ENCODE measurements at places on chromosomes 1 and 21.

DNA sequence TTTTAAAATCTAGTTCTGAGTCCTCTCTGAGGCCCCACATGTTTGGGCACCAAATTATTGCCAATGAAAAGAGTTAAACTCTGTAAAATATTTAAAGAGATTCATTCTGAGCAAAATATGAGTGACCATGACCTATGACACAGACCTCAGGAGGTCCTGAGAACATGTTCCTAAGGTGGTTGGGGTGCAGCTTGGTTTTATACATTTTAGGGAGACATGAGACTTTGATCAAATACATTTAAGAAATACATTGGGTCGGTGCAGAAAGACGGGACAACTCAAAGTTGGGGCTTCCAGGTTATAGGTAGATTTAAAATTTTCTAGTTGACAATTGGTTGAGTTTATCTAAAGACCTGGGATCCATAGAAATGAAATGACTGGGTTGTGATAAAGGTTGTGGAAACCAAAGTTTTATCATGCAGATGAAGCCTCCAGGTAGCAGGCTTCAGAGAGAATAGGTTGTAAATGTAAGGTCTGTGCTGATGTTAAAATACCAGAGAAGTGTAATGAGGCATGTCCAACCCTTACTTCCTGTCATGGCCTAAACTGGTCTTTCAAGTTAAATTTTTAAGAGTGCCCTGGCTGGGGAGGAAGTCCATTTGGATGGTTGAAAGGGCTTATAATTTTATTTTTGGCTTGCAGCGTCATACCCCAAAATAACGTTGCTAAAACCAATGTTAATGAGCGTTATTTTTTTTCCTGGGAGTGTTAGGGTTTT, 274.9 kb downstream of the NUF2 start:
- H3K4me3 ChIP-seq: no peak overlapping the region
- no peaks in the 10 kb centered on the region for H3K36me3 ChIP-seq
- H3K27me3 ChIP-seq: no peaks in the 10 kb centered on the region
- H3K27ac ChIP-seq: no peak overlapping the region
- no peaks in the 10 kb centered on the region for H3K4me1 ChIP-seq

GRCh38 chr1:198575798-198576641, 35.5 kb upstream of the ATP6V1G3 start:
- H3K4me1 ChIP-seq: peaks cover 12% of the 10 kb centered on the region
- no peaks in the 10 kb centered on the region for H3K36me3 ChIP-seq
- H3K27ac ChIP-seq: peak overlapping the region; percentile 0
- H3K27me3 ChIP-seq: no peaks in the 10 kb centered on the region

- H3K27ac ChIP-seq: no peak overlapping the region
- DNase-seq: no peak
- H3K4me3 ChIP-seq: no peak overlapping the region
- H3K4me1 ChIP-seq: no peaks in the 10 kb centered on the region
- no peaks in the 10 kb centered on the region for H3K36me3 ChIP-seq
Observed at GRCh38 chr1:93013145-93014065, 52.1 kb upstream of the DIPK1A start.

DNA sequence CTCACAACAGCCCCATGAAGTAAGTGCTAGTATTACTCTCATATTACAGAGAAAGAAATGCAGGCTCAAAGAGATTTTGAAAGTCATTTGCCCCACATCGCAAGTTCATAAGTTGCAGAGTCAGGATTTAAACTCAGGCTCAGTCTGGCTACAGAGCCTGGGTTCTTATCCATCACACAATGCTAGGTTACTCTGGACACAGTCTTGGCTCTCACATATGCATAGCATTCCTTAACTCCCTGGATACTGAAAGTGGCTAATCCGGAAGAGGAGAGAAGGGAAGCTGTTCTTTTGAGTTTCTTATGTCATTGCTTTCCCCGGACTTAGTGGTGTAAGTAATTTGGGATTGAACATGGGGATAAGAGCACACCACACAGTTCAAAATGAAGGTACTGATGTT, 357.4 kb upstream of the PLXNA2 start:
- no peak for DNase-seq
- H3K27me3 ChIP-seq: peaks cover 5% of the 10 kb centered on the region
- H3K27ac ChIP-seq: no peak overlapping the region
- H3K4me1 ChIP-seq: no peaks in the 10 kb centered on the region
- no peak overlapping the region for H3K4me3 ChIP-seq

DNA sequence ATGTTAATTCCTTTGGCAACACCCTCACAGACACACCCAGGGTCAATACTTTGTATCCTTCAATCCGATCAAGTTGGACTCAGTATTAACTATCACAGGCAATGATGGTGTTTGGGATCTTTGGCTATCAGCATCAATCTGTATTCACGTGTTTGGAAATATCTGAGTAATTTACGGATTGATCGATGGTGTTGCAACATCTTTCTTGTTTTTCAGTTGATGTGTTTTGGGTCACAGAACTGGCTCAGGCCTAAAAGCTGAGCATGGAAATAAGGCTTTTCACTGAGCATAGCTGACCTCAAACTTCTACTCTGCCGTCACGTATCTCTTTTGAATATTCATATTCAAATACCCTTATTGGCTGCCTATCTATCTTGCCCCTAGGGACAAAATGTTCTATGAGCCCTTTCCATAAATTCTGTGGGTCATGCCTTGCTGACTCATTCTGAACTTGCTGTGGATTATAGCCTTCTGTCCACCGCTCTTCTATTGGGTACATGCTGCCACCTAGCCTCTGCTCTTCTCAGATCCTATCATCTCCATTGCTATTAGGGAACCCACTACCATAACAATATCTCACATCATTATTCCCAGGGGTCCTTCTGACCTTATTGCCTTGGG, 156.0 kb downstream of the PDE4B start:
- no peak overlapping the region for H3K27ac ChIP-seq
- no peak overlapping the region for H3K4me3 ChIP-seq
- H3K27me3 ChIP-seq: peaks cover 8% of the 10 kb centered on the region

DNA sequence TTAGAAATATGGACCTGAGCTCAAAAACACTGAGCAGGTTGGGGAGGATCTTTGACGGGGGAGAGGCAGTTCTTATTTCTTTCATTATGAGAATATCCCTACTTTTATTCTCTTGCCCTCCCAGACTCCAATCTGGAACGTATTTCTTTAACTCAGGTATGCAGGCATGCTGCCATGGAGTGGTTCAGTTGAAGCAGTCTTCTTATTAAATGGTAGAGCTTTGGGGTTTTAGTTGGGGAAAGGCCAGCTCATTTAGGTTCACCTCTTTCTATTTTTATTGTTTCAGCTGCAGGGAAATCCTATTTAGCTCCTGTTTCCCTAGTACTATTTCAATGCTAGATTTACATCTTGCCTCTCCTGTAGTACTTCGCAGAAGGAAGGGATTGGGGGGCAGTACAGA, 198.9 kb downstream of the TTLL7 start:
- H3K27me3 ChIP-seq: no peaks in the 10 kb centered on the region
- H3K4me1 ChIP-seq: no peaks in the 10 kb centered on the region
- H3K27ac ChIP-seq: no peak overlapping the region

DNA sequence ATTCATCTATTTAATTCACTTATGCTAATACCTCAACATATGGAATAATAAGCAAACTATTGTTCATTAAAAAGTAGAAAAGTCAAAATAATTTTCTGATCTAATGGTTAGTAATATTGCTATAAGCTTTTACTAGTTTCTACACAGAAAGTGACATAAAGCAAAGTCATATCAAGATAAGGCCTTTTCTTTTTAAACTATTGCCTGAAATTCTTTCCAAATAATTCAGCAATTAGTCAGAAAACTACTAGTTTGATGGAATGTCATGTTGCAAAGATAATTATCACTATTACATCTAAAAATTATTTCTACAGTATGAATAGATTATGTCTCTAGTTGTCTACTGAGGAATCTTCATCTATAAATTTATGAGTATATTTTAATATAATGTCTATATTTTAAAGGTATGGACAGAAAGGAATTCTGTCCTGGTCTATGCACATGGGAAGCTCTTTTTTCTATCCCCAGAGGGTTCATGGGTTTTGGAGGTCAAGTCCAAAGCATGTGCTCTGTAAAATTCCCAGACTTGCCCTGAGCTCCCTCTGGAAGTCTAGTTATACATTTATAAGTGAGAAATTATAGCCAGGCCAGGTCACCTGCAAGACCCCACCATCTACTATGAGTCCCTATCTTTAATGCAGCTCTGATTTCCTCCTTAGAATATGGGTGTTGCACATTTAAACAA, 84.6 kb upstream of the DPYD start:
- H3K4me3 ChIP-seq: no peak overlapping the region
- no peak overlapping the region for H3K27ac ChIP-seq
- no peaks in the 10 kb centered on the region for H3K27me3 ChIP-seq
- no peaks in the 10 kb centered on the region for H3K4me1 ChIP-seq
- no peak for DNase-seq

DNA sequence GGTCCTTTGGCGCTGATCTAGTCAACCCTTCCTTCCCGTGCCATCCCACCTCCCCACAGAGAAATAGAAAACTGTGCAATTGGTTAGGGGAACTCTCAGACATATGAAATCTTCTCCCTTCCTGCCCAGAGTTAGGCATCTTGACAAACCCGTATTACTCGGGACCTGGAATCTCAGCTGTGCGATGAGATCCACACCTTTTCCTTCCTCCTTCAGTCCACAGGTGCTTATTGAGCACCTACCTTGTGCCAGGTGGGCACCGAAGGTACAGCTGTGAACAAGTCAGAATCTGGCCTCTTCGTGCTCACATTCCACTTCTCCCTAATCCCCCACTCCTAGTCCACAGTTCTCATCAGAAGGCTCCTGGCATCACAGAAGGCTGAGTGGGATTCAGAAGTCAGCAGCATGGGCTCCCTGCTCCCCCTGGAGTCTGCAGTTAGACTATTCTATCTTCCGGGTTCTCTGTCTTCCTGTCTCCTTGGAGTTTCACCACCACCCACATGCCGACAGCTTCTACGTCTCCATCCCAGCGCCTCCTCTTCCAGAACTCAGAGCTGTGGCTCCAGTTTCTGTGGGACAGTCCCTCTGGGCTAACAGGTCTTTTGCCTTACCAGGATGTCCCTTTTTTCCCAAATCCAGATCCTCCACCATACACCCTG, 23.0 kb downstream of the KNCN start:
- DNase-seq: no peak
- H3K4me3 ChIP-seq: no peak overlapping the region
- no peaks in the 10 kb centered on the region for H3K36me3 ChIP-seq
- H3K4me1 ChIP-seq: peaks cover 18% of the 10 kb centered on the region

DNA sequence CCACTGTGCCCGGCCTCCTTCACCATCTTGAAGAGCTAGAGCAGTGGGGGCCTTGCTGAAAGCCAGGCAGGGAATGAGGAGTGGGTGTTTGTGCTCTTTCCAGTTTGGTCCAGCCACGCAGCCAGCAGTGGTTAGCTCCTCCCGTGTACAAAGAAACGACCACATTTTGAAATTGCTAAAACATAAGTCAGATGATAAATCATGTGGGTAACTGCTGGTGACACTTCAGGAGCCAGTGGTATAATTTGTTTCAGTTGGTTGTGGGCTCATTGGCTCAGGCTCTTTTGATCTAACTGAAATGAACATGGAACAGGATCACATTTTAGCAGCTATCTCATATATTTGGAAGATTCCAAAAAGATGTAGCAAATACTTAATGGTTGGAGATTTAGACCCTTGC, 87.6 kb downstream of the MTR start:
- H3K27ac ChIP-seq: no peak overlapping the region
- H3K36me3 ChIP-seq: peaks cover 34% of the 10 kb centered on the region
- no peak overlapping the region for H3K4me3 ChIP-seq
- DNase-seq: no peak

- H3K4me3 ChIP-seq: no peak overlapping the region
- H3K4me1 ChIP-seq: peaks cover 2% of the 10 kb centered on the region
- no peak overlapping the region for H3K27ac ChIP-seq
- peaks cover 6% of the 10 kb centered on the region for H3K27me3 ChIP-seq
Observed at GRCh38 chr1:17230106-17230505, 18.8 kb upstream of the PADI3 start.

GRCh38 chr1:201712387-201713085, 116.4 kb upstream of the IPO9 start:
- no peak overlapping the region for H3K4me3 ChIP-seq
- no peak overlapping the region for H3K27ac ChIP-seq
- DNase-seq: no peak
- no peaks in the 10 kb centered on the region for H3K36me3 ChIP-seq
- H3K4me1 ChIP-seq: peaks cover 4% of the 10 kb centered on the region
- no peaks in the 10 kb centered on the region for H3K27me3 ChIP-seq

- peaks cover 24% of the 10 kb centered on the region for H3K36me3 ChIP-seq
- no peaks in the 10 kb centered on the region for H3K27me3 ChIP-seq
- peaks cover 13% of the 10 kb centered on the region for H3K4me1 ChIP-seq
- H3K27ac ChIP-seq: no peak overlapping the region
- DNase-seq: no peak
Observed at GRCh38 chr1:180482425-180483275, 19.7 kb downstream of the ACBD6 start.

DNA sequence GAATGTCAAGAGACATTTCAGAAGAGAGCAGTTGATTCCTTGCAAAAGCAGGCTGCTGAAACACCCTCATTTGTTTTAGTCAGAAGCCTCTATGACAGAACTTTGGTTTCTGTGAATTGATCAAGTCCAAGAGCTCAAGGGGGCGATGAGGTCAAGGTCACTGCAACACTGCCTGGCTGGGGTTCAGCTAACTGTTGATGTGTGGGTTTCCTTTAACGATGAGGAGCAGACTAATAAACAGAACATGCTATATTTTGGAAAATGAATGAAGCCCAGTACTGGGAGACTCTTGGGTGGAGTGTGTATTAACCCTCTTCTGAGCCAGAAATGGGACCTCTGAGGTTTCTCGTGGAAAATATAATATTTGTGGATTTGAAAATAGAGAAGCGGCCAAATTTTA, 109.3 kb downstream of the ZC3H11B start:
- no peak overlapping the region for H3K27ac ChIP-seq
- H3K4me3 ChIP-seq: no peak overlapping the region
- no peaks in the 10 kb centered on the region for H3K27me3 ChIP-seq
- H3K4me1 ChIP-seq: no peaks in the 10 kb centered on the region

DNA sequence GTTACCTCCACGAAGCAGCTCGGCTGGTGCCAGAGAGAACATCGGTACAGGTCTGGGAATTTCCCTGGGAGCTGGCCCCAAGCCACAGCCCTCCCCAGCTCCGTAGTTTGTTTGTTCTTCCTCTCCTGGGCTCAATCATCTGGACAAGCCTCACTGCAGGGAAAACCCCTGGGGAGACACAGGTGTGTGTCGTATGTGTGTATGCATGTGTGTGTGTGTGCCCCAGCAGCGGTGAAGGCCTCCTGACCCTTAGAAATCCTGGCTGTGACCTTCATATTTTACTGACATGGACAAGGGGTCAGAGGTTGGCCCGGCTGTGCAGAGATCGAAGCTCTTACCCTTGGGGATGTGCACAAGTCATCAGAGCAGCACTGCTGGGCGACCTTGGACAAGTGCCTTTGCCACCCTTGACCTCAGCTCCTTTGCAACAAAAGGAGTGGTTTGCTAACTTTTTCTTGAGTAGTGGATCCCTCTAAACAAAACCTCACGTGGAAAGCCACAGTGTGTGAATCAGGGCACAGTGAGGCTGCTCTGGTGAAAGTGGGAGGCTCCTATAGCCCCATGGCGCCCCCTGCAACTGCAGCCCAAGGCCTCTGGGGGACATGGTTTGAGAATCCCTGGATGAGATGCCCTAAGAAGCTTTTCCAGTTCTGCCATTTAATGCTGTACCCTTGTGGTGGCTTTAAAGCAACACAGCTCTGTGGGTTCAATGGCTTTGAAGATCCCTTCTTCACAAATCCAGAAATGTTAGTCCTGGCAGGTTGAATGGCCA, 12.3 kb upstream of the IL22RA1 start:
- peak; percentile 14 for DNase-seq
- H3K27ac ChIP-seq: no peak overlapping the region
- H3K4me3 ChIP-seq: no peak overlapping the region
- peaks cover 13% of the 10 kb centered on the region for H3K4me1 ChIP-seq

Data from activated naive CD8-positive, alpha-beta T cell treated with anti-CD3 and anti-CD28 coated beads, Interleukin-2, amount 50 U/mL, for 24 hours (primary cell).